ENCODE measurements at places on chromosomes 2 and 18.

DNA sequence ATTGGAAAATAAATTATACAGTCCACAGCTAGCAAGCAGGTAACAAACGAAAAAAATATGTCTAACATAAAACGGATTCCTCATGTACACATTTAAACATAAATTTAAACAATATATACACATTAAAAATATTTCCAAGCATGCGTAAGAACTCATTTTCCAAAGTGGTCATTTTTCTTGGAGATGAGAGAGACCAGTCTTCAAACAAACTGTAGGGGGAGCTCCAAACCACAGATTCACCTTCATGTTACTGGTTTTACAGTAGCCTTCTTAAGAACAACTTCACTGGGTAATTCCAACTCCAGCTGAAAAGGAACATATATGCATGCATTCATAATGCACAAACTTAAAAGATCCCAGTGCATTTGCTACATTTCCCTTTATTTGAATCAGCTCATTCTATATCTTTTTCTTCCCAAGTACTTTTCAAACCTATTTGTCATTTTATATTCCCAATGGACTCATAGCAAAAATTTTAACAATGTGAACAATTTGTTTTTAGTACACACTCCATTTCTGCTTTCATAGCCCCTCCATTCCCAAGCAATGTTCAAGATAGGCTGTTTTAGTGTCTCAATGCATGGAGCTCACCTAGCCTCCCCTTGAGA, 4.7 kb upstream of the STAMBP start:
- DNase-seq = no peak

DNA sequence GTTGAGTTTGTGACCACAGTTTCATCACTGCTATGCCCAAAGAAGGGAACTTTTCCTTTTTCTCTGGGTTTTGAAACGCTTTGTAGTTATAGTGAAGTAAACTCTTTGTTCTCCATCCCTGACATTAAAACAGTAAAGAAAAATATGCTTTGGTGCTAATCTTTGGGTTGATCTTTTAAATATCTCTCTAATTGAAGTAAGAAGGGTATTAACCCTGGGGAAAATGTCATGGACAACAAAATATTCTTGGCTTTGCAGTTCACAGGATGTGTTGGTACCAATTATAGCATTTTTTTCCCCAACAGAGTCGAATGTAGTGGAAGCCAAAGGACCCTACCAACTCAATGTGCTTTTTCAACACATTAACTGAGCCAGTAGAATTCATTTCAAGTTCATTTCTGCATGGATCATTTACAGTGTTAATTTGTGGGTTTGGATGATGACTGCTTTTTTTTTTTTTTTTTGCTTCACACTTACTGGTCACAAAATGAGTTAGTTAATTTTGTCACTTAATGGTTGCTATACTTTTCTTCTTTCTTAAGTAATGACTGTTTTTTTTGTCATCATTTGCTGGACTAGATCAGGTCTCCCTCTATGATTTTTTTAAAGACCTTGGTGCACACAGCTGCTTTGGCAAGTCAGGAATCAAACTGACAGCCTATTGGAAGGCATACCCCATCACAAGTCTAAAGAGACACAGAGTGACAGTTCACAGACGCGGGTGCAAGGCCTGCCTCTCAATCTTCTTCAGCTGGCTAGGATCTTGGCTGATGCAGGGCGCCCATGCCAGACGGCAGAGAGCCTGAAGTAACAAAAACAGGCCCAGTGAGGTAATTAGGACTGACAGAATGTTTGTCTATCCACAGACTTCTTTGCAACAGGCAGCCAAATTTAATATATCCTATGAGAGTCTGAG, 98.8 kb upstream of the MMADHC start:
- no peak for DNase-seq

DNA sequence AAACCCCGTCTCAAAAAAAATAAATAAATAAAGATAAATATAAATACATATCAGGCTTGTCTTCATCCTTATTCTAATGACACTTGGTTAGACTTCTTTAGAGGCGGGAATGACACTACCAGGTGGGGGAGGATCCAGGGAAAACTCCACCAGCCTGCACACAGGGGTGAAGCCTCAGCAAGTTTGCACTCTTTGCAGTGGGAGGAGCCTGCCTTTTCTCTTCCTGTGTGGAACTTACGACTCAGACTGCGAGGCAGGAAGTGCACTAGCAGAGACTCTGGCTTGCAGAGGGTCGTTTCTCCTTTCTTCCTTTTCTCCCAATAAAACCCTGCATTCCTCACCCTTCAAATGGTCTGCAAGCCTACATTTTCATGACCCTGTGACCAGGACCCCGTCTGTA, 153.6 kb upstream of the CBLN2 start:
- DNase-seq = no peak

- DNase-seq = no peak
These were observed 5.3 kb downstream of the COL3A1 start for GRCh38 chr2:188979187-188980114.

DNA sequence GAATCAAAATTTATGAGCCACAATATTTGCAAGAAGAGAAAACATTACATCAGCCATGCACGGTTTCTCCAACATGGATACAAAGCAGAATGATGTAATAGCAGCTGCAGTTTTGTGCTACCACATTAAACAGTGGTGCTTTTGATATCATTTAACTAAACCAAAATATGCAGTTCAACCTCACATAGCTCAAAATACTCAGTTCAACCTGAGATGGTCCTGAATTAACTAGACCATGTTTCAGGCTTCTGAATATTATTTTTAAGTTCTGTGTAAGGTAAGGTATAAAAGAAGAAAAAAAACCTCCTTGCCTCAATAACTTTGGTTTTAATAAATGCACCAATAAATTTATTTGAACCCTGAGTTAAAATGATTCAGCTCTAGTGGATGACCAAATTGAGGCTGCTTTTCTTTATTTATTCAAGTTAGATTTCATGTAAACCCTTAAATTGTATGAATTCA, 18.8 kb upstream of the TSPYL6 start:
- DNase-seq = no peak

DNA sequence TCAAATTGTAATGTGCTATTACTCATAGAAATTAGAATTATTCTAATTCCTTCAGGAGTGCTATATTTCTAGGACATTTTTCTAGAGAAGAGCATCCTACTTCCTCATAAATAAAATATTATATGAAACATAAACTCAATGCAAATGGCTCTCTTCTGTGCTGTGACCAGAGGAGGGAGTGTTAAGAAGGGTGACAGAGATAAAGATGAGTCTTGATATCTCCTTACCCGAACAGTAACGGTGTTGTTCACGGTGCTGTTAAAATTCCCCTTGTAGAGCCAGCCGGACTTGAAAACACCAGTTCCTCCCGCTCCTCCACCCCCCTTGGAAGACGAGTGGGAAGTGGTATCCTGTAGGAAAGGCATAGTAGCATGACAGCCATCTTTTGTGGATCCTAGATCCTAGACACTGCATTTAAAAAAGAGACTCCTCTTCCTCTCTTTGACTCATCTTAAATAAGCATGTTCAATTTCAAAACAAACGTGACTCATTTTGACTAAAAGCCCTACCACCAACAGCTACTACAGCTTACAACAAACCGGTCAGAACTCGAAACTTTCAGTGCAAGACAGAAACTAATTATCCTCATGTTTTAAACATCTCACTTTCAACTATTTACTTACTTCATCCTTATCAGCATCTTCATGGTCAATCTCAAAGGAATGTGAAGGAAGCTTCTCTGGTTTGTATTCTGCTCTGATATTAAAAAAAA, 156.3 kb downstream of the DOCK10 start:
- no peak for DNase-seq

DNA sequence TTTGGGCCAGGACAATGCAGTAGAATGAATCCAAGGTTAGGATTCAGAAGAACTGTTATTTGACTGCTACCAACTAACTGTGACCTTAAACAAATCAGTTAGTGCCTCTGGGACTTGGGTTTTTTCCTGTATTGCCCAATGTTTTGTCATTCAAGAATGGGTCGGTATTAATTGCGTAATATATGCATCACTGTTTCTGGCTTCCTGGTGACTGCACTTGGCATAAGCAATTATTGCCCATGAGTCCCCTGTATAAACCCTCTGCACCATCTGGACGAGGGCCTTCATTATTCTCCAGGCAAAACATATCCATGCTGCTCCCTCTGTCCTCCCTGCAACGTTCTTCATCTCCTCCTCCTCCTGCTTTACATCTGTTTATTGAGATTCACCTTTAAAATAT, 255.8 kb upstream of the LRRTM1 start:
- no peak for DNase-seq

GRCh38 chr2:23502096-23502495, 117.1 kb downstream of the KLHL29 start:
- DNase-seq = peak; percentile 7

GRCh38 chr18:69916412-69916811, 31.3 kb downstream of the CD226 start:
- DNase-seq = no peak

- no peak for DNase-seq
These were observed 2.1 kb downstream of the ARID5A start for GRCh38 chr2:96538487-96539214.

GRCh38 chr2:237299906-237300305, 114.1 kb downstream of the COL6A3 start:
- DNase-seq = no peak

GRCh38 chr2:157176602-157177001, 80.9 kb upstream of the GALNT5 start:
- no peak for DNase-seq

DNA sequence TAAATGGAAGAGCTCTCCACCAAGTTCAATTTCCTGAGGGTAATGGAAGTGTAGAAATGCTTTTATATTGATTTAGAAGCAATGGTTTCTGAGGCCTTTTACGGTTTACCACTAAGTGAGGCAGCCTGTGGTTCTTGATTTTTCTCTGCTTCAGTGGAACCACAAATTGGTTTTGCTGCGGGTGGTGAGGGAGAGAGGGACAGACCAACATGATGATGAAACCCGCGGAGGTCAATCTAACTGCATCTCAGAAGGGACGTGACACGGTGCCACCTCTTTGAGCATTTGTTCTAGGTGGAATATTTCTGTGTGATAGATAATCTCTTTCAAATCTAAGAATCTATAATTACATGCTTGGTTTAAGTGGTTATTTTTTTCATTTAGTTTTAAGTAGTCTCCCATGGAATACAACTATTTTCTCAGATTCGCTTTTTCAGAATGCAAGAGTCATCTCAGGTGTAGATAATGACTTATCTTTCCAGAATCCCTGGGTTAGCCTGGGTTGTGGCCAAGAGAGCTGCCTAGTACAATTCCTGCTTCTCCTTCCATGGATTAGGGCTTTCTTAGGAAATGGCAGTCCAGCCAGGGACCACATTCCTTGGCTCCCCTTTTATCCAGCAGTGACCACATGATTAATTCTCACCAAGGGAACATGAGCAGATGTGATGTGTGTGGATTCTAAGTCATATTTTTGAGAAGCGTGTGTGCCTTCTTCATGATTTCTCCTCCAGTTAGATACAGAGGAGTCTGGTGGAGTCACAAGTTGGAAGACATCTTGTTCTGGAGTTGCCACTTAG, 52.5 kb downstream of the KCNE4 start:
- no peak for DNase-seq

DNA sequence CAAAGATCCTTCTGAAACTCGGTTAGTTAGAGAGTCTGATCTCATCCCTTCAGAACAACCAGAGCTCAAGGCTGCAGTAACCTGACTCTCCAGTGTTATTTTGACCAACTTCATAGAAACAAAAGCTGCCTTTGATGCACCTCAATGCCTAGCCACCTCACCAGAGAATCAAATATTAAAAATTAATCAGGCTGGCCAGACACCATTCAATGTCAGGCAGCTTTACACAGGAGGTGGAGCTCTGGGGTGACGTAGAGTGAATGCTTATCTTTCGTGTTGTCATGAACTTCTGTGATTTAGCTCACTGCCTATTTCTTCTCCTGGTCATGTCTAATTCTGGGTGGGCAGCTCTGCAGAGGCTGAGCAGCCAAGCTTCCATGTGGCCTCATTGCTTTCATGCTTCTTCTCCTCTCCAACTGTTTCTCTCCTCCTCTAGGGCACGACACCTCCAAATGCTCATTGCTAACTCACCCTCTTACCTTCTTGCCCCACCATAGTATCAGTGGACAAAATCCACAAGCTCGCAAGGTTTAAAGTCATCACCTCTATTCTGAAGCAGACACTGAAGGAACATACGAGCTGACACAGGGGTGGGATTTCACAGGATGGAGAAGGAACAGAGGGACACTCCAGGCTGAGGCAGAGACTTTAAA, 39.4 kb downstream of the AAK1 start:
- no peak for DNase-seq

DNA sequence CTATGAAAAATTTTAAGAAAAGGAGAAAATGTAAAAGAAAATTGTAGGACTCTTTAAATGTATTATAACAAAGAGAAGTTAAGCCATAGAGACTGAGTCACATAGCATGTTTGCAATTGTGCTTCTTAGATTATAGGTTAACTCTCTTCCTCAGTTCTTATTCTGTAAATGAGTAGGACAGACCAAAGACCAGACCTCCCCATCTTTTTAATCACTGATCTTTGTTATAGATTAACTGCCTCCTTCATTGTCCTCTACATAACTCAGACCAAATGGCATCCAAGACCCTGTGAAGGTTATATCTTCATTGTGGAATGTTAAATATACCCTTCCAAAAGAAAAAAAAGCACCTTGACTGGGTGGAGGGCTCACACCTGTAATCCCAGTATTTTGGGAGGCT, 316.9 kb upstream of the LRRTM4 start:
- no peak for DNase-seq

DNA sequence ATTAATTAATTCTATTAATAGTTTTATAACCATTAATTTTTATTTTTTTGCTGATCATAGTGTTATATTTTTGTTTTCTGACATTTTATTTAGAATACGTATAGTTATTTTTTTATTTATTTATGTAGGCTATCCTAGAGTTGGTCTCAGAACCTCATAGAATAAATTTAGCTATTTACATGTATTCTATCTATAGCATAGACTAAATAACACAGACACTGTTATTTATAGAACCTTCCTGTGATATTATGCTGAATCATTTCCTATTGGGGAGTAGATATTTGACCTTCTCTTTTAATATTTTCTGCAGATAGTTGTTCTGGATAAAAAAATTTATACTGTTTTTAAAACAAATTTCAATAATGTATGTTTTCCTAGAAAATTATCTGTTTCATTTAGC, 20.2 kb downstream of the ARHGEF33 start:
- DNase-seq = no peak

- no peak for DNase-seq
These were observed 562.9 kb downstream of the PIK3C3 start for GRCh38 chr18:42517896-42518295.

GRCh38 chr18:48790869-48791635, 159.7 kb downstream of the SMAD7 start:
- peak; percentile 6 for DNase-seq

DNA sequence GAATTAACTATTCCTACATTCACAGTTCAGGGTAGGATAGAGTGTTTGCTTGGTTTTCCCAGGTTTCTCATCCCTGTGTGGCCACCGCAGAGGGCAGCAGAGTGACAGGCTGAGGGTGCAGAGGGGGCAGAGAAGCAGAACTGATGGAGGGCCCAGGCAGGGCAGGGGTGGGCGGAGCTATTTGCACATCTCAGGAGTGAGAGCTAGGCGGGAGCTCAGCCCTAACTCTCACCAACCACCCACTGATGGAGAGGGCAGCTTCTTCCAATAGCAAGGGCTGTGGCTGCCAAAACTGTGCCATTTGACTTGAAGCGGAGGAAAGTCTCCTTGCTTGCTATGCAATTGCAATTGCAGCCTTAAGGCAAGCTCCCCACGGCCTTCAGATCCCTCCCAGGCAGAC, 12.0 kb upstream of the DARS1 start:
- peak; percentile 76 for DNase-seq

Measured in glutamatergic neuron (in vitro differentiated cells).